Fibroblast of skin of abdomen (primary cell): ENCODE measurements at places on chromosomes 7 and 10.

DNA sequence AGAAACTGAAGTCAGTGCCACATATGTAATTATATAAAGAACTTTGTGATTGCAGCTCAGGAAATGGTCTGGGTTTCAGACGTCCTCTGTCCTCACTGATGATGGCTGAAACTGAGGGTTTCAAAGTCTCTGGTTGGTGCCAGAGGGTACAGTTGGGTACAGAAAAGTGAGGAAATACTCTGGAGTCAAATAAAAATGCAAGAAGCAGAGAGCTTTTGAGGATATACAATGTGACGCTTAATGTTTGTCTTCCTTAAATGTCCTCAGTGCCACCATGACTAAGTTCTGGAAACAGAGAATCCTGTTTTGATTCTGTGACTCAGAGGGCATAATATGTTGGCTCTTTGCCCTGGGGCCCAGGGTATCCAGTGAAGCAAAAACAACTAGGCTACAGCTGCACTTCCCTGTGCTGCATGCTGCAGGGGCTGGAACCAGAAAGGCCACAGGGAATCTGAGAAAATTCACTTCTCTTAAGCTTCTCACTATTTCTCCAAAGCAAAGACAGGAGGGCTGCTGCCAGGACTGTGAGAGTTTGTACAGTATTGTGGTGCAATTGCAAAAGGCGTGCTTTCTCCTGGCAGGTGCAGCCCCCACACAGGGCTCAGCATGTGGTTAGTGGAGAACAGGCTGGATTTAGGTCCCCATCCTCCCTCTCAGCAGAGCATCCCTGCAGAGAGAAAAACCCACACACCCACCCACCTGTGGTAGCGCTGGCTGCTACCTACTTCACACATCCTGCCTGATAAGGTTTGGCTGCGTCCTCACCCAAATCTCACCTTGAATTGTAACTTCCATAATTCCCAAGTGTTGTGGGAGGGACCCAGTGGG, 169.5 kb upstream of the SVIL start:
- peak; percentile 89 for DNase-seq

DNA sequence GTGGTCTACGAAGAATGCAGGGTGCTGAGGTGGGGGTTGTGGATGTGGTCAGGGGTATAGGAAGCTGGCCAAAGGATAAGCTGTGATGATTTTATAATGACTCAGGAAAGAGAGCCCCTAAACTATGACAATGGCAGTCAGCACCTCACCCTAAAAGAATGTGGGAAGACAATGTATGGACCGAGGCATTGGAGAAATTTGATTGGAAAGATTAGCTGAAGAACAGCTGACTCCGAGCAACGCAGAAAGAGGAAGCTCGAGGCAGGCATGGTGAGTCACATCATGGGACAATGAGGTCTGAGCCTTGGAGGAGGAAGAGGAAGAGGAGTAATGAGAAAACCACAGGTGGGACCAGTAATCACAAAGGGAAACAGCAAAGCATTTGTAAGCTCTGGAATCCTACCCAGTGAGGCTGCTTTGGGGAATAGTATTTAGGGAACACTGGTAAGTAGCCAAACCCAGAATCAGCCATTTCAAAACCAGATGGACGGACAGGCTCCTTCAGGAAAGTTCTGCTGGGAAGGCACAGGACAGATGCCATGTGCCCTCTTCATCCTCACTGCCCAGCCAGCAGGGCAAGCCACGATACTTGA, 295.4 kb downstream of the PRPF18 start:
- peak; percentile 99 for DNase-seq

DNA sequence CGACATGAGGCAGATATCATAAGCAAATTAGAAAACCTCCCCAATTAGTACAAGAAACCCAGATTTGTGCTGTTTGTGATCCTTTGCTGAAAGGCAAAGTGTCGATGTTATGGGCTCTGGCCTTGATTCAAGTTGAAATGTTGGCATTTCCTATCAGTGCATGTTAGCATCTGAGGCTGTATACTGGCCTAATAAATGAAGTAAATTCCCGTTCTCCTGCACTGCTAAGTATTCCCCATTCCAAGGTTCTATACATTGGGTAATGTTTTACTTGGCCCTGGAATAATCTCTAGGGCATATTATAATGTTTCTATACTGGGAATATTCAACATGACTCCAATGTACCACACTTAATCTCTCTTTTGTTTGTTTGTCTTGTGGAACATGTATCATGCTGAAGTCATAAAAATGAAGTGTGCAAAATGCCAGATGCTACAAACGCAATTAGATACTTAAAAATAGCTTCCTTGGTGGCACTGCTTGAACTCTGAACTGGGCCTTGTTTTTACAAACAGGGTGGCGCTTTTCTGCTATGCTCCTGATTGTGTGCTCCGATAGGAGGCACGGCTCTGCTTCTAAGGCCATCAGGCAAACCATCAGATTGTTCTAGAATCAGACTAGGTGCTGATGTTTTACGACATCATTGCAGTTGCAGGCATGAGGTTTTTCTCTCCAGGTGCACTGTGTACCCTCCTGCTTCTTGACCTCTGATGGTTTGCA, 156.7 kb upstream of the TCF7L2 start:
- peak; percentile 25 for DNase-seq

- DNase-seq: no peak
Observed at GRCh38 chr7:134936893-134937510, 49.3 kb upstream of the AGBL3 start.

DNA sequence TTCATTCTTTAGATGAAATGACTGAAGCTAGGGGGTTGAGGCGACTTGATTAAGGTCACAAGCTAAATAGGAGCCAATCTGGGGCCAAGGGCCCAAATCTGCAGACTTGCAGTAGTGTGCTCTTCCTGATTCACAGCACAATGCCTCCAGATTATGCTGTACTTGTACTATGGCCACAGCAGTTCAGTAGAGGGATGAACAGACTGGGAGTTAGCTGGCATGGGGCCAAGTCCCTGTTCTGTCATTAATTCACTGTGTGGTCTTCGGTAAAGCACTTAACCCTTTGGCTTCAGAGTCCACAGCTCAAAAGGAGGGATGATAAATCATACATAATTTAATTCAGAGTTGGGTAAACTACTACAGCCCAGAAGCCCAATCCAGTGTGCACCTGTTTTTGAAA, 196.8 kb downstream of the XPNPEP1 start:
- no peak for DNase-seq

GRCh38 chr10:132366006-132366405, 31.0 kb upstream of the PWWP2B start:
- DNase-seq: no peak

GRCh38 chr10:48500771-48501170, 104.1 kb downstream of the ARHGAP22 start:
- DNase-seq: no peak

GRCh38 chr7:101717628-101718357, 88.7 kb upstream of the MYL10 start:
- peak; percentile 77 for DNase-seq

DNA sequence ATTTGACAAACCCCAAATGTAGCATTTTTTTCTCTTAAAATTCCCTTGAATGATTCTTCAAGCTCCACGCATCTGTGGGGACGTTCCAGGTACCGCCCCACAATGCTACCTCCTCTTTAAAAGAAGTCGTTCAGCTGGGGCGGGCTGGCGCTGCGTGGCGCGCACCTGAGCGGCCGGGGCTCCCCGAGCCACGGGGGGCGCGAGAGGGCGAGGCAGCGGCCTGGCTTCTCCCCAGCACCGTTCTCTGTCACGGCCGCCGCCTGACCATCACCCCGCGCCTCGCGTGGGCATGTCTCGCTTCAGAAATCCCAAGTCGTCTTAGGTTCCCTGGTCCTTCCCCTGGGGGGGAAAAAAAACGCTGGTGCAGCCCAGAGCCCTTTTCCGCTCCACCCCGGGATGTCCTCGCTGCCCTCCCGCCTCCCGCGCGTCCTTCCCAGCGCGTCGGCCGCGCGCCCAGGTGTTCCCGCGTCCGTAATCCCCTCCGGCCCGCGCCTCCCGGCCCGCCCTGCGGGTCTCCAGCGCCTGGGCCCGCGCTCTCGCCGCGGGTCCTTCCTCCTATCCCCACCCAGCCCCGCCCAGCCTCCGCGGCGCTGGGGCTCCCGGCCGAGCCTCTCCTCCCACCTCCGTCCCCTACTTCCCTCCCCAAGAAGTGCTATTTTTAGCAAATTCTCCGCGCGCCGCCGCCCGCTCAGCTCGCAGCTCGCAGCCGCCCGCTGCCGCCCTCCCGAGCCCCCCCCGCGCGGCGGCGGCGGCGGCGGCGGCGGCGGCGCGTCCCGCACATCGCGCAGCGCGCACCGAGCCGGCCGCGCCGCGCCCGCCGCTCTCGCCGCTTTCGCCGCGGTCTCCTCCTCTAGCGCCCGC, 58.7 kb upstream of the PRPS1L1 start:
- DNase-seq: peak; percentile 14

DNA sequence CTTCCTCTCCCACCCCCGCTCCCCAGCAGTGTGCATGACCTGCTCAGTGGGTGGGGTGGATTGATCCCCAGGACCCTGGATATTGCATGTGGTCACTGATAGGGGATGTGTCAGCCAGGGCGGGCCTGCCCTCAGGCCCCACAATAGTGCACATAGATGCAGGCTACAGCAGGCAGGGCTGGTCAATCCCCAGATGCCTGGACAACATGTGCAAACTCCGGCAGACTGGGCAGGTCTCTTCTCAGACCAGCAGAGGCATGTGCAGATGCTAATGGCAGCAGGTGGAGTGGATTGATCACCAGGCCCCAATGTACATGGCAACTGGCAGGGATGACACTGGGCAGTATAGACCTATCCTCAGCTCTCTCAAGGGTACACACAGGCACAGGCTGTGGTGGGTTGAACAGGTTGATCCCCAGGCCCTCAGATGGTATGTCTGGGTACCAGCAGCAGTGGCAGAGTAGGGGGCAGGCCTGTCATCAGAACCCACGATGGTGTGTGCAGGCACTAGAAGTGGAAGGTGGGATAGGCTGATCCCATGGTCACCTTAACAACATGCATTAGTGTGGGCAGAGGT, 98.6 kb downstream of the LANCL2 start:
- no peak for DNase-seq

GRCh38 chr10:84846658-84847316, 518.4 kb downstream of the CCSER2 start:
- no peak for DNase-seq

DNA sequence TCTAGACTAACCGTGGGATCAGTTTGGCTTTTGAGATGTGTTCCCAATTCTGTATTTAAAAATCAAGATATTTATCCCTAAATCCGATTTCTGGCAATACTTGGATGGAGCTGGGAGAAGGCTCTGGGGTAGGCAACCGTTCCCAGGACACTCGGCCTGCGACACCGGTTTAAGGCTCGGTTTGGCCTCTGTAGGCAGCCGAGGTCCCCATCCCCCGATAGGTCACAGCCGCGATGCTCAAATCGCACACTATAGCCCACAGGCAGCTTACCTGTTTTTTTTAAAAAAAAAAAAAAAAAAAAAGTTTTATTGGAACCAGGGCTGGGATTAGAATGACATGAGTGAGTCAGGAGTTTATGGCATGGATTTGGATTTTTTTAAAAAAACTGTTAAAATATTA, 729 bp upstream of the TAF3 start:
- no peak for DNase-seq

DNA sequence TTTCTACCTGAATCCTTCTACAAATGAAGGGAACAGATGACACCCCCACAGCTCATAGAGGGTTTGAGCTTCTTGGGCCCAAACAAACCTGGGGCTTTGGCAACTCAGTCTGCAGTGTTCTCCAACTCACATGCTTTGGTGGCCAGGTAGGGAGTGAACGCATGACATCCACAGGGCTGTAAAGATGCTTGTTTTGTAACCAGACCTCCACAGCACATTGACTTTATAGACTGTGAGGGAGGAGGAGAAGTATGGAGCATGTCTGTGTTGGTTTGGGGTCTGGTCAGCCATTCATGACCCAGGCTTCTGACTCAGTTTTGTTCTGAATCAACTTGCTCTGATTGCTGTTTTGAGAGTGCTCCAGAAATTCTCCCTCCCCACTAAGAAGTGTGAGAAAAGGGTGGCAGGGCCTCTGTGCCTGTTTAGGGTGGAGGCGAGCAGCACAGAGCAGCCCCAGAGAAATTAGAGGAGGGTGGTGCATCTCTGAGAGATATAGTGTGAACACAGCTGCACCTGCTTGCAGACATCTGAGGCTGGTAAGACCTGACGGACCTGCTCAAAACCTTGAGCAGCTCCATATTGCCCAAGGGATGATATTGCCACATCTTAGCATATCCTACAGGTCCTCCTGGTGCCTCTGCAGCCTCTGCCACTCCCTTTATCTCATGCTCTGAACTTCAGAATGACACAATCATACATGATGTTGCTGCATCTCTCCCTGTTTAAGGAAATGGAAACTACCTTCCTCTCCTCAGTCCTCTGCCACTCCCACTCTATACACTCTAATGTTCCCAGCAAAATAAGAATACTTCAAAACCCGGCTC, 287.7 kb downstream of the ABCA13 start:
- DNase-seq: no peak

- peak; percentile 54 for DNase-seq
Observed at GRCh38 chr10:101879456-101880231, 36.0 kb upstream of the KCNIP2 start.

DNA sequence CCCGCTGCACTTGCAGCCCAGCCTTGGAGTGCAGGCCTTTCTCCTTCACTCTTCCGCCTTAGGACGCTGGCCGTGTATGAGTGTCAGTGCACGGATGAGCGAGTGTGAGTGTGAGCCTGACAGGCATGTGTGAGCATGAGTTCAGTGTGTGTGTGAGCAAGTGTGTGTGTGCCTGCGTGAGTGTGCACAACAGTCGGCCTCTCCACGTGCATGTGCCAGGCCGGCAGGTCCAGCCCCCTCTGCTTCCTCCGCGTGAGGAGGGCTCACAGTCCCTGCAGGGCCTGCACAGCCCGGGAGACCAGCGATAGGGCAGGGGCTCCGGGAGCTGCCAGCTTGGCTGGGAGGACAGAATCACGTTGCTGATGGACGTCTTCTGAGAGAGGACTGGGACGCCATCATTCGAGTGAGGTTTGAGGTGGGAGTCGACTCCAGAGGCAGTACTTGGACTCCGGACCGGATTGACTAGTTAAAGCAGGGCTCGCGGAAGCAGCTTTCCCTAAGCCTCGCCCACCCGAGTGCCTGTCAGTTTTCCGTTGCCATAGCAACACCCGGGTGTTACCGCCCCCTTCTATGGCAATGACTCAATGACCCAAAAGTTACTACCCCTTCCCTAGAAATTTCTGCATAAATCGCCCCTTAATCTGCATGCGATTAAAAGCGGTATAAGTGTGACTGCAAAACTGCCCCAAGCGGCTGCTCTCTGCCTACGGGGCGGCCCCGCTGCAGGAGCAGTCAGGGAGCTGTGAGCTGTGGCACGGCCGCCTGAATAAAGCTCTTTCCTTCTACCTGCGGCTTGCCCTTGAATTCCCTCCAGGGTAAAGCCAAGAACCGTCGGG, 19.6 kb upstream of the CFAP46 start:
- peak; percentile 77 for DNase-seq

DNA sequence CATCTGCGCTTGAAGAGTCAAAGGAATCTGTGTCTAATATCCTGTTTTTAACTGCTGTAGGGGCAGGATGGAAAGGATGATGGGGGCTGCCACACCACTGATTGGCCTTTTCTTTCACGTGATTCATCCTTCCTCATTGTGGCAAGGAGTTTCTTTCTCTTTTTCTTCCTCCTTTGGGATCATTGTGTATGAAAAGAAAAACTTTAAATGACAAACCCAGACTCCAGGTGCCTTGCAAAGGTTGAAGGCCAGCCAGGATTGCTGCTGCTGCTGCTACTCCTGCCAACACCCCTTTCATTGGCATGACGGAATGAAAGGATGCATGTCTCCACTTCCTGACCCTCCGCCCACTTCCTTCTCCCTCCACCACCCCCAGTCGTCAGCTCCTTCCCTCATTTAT, 6.5 kb upstream of the OIT3 start:
- no peak for DNase-seq

GRCh38 chr10:44176311-44176710, 208.6 kb downstream of the CXCL12 start:
- no peak for DNase-seq
